ENCODE measurements at places on chromosomes 4 and X. TPM values are rescaled to one million over a fixed set of nuclear protein-coding genes. Genes with fewer than 3 reads are reported as not detected.
A peak's percentile ranks its signal among the peaks of the same experiment; 100 is the strongest.

Gene FOXO4
- 6.9 TPM for total RNA-seq

Gene AMTN
- total RNA-seq: not detected

Gene SMIM20
- total RNA-seq: 48.7 TPM

Gene EMD
- 23.4 TPM for total RNA-seq

Gene IL15
- total RNA-seq: 14.9 TPM

Gene PRR32
- total RNA-seq: not detected

Gene CLDN34
- not detected for total RNA-seq

Gene SLC26A1
- total RNA-seq: 0.33 TPM

Gene GABRG1
- not detected for total RNA-seq

GRCh38 chr4:27358269-27358668 is 497.6 kb downstream of the STIM2 start:
- H3K27me3 ChIP-seq: no peaks in the 10 kb centered on the region
- H3K36me3 ChIP-seq: no peaks in the 10 kb centered on the region
- H3K4me1 ChIP-seq: no peaks in the 10 kb centered on the region
- H3K4me3 ChIP-seq: no peak overlapping the region
- H3K27ac ChIP-seq: no peak overlapping the region

DNA sequence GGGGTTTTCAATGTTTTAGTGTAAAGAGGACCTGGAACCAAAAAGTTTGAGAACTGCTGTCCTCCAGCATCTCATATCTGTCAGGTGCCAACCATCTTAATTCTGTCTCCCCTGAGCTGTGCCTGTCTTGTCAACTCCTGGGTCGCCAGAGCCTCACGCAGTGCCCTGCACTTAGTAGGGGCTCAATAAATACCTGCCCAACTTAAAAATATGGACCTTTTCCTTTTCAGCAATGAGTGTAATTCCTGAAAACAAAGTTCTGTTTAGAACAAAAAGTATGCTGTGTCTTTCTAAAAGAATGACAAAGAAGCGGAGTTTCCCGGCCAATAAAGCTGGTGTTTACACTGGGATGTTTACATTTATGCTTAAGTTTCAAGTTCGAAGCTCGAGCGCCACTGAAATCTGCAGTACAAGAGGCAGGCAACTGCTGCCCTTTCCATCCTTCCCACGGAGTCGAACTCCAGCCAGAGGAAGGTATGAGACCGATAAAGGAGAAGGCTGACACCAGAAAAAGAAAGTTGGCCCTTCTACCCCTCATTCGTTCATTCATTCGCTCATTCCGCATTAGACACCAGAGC is 1.1 kb upstream of the HTATSF1 start:
- H3K4me1 ChIP-seq: no peaks in the 10 kb centered on the region
- H3K36me3 ChIP-seq: no peaks in the 10 kb centered on the region
- H3K4me3 ChIP-seq: peak overlapping the region; percentile 87
- H3K27me3 ChIP-seq: no peaks in the 10 kb centered on the region
- DNase-seq: no peak

DNA sequence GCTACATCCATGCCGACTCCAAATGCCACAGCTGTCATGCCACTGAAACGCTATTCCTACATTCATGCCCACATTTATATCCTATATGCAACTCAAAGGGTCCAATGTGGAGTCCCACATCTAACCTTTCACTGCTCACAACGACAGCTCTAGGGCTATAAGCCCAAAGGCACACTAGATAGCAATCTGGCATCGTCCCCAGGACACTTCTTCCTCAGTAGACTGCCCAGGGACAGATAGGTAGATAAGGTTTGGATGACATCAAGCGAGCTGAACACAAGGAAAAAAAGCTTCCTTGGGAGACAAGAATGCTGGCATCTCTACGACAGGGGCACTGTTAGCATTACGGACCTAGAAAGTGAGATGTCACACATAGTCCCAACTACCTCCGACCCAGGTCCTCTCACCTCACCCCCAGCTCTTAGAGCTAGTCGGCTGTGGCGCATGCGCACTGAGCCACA is 685 bp downstream of the RAB9B start:
- peak overlapping the region; percentile 22 for H3K4me3 ChIP-seq
- H3K27me3 ChIP-seq: no peaks in the 10 kb centered on the region
- no peaks in the 10 kb centered on the region for H3K4me1 ChIP-seq
- H3K36me3 ChIP-seq: no peaks in the 10 kb centered on the region

GRCh38 chr4:30727409-30727808 is 7.2 kb downstream of the PCDH7 start:
- H3K36me3 ChIP-seq: no peaks in the 10 kb centered on the region
- H3K27me3 ChIP-seq: no peaks in the 10 kb centered on the region
- DNase-seq: peak; percentile 5
- H3K27ac ChIP-seq: no peak overlapping the region
- no peak overlapping the region for H3K4me3 ChIP-seq
- no peaks in the 10 kb centered on the region for H3K4me1 ChIP-seq

DNA sequence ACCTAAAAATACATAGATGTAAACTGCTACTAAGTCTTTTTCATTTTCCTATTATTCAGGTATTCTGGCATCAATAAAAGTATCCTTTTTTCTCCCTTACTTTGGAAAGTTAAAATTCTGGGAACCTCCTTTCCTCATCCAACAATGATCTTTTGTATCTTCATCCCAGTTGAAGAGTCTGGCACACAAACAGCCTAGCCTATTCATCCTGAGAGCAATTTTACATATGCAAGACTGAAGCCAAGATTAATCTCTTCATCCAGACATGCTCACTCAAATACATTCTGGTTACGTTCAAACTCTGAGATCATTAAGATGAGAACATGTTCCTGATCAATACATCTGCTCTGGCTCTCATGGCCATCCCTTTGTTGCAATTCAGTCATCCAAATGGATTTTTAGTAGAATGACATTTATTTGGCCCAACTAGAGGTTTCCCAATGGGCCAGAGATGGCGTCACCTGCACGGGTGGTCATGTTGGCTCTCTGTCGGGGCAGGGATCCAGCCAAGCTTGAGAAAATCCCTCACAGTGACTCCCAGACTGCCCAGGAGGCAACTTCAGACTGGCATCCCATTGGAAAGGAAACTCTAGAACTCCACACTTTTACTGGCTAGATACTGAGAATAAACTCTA is 135.3 kb upstream of the VCX2 start:
- no peaks in the 10 kb centered on the region for H3K4me1 ChIP-seq
- DNase-seq: no peak
- H3K27ac ChIP-seq: no peak overlapping the region
- H3K27me3 ChIP-seq: no peaks in the 10 kb centered on the region
- H3K36me3 ChIP-seq: no peaks in the 10 kb centered on the region

DNA sequence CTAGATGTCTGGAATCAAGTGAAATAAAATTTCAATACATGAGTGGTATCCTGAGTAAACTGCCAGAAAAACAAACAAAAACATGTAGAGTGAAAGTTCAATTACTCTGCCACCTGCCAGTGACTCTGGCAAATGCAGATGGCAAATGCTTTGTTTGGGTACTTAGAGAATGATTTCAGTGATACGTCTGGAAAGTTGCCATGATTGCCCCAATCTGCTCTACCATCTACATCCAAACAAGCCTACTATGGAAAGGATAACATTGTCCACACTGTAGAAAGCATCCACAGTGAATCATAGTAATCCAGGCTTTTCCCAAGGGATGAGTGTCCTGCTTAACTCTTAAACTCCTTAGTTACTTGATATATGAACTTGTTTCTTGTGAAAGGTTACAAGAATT is 3.4 kb downstream of the SPATA4 start:
- H3K36me3 ChIP-seq: no peaks in the 10 kb centered on the region
- no peaks in the 10 kb centered on the region for H3K27me3 ChIP-seq
- peak; percentile 44 for DNase-seq
- H3K27ac ChIP-seq: no peak overlapping the region
- H3K4me1 ChIP-seq: peaks cover 11% of the 10 kb centered on the region

DNA sequence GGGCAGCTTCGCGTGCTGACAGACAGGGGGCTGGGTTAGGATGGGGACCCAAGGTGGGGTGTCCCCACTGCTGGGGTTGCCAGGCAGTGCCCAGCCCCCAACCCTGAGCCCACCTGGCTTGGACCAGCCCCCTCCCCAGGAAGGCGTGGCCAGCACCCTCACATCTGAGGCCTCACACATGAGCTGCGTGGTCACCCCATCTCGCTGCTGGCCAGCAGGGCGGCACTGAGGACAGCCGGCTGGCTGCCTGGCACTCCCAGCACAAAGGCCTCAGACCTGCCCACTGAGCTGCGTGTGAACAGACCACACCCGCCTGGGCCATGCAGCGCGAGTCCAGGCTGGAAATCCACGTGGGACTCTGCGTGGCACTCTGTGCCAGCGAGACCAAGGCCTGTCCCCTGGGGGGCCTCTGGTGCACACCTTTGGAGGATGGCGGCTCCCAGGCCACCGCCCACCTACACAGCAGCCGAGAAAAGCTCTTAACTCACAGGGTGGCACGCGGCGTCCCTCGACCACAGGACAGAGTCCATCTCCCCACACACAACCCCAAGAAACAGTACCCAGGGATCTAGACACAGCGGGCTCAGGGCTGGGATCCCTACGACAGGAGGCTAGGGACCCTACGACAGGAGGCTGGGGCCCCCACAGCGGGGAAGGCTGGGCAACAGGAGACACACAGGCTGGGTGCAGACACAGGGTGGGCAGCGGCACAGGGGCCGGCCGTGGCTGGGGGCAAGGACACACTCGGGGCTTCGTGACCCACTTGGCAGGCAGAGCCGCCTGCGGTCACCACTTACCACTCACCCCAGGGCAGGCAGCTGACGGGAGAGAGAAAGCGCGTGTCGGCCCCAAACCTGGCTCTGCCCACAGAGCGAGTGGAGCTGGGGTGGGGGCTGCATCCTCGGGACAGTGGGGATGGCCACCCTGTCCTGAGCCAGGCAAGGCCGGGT is 9.8 kb downstream of the DGKQ start:
- peaks cover 17% of the 10 kb centered on the region for H3K36me3 ChIP-seq
- no peak overlapping the region for H3K4me3 ChIP-seq
- DNase-seq: no peak
- no peaks in the 10 kb centered on the region for H3K27me3 ChIP-seq
- no peak overlapping the region for H3K27ac ChIP-seq
- no peaks in the 10 kb centered on the region for H3K4me1 ChIP-seq

- H3K4me3 ChIP-seq: no peak overlapping the region
- no peaks in the 10 kb centered on the region for H3K4me1 ChIP-seq
- no peaks in the 10 kb centered on the region for H3K36me3 ChIP-seq
- no peaks in the 10 kb centered on the region for H3K27me3 ChIP-seq
These were observed 42.7 kb downstream of the SAT1 start for GRCh38 chrX:23825675-23826074.

GRCh38 chr4:105859233-105859632 is 36.0 kb upstream of the NPNT start:
- H3K4me3 ChIP-seq: no peak overlapping the region
- H3K4me1 ChIP-seq: no peaks in the 10 kb centered on the region
- H3K36me3 ChIP-seq: no peaks in the 10 kb centered on the region
- H3K27me3 ChIP-seq: no peaks in the 10 kb centered on the region
- DNase-seq: peak; percentile 83
- no peak overlapping the region for H3K27ac ChIP-seq

- H3K4me3 ChIP-seq: peak overlapping the region; percentile 63
- no peaks in the 10 kb centered on the region for H3K4me1 ChIP-seq
- H3K27ac ChIP-seq: no peak overlapping the region
- no peaks in the 10 kb centered on the region for H3K36me3 ChIP-seq
- DNase-seq: no peak
These were observed 538 bp downstream of the SCML2 start for GRCh38 chrX:18353931-18354368.
